Suppressor macrophage treated with lipopolysaccharide for 1 hour (primary cell): ENCODE measurements at places on chromosomes 4 and X.
A peak's percentile ranks its signal among the peaks of the same experiment; 100 is the strongest.

DNA sequence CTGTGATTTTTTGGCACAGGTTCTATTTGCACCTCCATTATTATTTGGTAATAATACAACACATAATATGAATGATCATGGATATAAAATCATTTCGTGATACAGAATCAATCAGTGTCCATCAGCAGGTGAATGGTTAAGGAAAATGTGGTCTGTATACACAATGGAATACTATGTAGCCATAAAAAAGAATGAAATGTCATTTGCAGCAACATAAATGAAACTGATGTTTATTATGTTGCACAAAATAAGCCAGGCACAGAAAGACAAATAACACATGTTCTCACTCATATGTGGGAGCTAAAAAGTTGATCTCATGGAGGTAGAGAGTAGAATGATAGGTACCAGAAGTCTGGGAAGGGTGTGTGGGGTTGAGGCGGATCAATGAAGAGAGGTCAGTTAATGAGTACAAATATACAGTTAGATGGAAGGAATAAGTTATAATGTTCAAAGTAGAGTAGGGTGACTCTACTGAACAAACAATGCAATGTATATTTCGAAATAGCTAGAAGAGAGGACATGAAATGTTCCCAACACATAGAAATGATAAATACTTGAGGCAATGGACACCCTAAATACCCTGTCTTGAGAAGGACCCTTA, 1.1 kb upstream of the SMARCA1 start:
- no peak for DNase-seq

- DNase-seq, result no peak
Observed at GRCh38 chrX:1475481-1475880, 22.8 kb upstream of the ASMTL start.

DNA sequence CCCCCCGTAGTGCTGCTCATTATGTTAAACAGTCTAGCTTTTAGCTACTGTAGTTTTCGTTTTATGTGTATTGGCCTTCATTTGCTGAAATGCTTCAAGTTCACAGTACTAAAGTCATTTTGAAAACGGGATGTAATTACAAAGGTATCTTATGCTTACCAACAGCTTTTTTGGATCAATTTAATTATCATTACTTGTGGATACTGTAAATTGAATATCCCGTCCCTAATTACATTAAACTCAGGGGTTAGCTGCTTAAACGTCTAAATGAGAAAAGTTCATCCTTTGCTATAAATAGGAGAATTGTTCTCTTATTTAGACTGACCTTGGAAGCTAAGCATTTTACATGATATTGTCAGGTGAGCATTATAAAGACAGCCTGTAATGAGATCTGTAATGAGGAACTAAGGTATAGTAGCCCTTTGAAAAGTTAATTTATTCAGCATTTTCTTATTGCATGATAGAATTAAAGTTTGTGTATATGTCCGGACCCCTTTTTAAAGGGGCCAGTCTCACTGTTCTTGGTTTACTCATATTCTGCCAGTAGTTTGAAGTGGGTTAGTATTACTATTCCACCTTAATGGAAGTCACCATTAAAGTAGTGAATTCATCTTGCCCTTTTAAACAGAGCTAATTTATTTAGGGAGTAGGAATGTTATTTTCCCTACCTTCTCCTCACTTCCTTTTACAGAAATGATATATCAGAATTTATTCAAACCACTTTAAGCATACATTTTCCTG, 252.6 kb downstream of the TENM3 start:
- no peak for DNase-seq

DNA sequence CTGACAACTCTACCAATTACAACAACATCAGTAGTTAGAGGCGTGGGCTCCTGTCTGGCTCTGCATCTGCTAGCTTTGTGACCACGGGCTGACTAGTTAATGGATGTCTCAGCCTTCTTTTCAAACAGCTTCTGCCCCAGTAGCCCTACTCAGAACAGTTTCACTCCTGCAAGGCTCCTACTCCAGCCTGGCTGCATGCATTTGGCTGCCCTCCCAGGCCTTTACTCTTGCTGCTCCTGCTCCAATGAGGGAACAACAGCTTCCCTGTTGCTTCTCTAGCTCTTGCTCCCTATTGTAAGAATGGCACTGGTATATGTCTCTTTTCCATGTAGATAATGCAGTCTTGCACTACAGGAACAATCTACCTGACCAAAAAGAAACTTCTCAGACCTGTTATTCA, 93.3 kb downstream of the TTC29 start:
- no peak for DNase-seq

DNA sequence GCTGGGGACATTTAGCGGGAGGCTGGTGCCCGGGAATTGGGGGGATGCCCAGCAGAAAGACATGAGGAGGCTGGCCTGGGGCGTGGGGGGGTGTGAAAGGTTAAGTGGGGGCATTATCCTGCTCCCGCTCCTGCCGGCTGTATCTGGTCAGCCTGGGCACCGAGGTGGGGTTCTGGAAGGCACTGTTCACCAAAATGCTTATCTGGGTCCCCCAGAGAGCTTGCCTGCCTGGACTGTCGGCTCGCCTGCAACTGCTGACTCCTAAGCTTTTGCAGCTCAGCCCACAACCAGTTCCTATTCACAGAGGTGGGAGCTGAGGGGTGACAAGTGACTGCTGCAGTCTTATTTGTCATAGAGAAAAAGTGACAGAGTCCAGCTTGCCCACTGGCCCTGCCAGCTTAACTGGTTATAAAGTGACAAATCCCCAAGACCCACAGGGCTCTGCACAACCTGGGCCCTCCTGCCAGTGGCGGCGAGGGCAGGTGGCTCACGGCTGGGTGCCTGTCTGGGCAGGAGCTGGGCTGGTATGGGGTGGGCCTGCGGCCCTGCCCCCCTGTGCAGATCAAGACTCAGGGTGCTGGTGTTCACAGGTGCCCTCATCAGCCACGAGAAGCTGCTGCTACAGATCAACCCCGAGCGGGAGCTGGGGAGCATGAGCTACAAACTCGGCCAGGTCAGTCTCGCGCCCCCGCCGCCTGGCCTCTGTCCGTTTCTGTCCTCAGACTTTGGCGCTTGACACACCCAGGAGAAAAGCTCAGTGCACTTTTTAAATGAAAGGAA, 23.7 kb upstream of the MSANTD1 start:
- peak; percentile 8 for DNase-seq

DNA sequence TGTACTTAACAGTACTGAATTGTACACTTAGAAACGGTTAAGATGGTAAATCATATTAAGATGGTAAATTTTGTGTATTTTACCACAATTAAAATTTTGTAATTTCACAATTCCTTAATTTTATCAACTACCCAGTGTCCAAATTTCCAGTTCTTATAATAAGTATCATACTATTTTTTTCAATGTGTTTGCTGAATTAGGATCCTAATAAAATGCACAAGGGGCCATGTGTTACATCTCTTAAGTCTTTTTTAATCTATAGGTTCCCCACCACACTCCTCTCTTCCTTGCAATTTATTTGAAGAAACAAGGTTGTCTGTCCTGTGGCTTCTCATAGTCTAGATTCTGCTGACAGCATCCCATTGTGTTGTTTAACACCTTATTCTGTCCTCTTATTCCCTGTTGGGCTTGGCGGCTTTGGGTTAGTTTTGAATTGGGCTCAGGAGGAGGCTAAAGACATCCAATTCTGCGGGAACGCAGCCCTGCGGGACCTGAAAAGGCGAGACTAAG, 533 bp upstream of the SYAP1 start:
- no peak for DNase-seq

GRCh38 chr4:69668680-69669079, 15.6 kb upstream of the UGT2A1 start:
- DNase-seq, result no peak

GRCh38 chr4:94798808-94799207, 41.1 kb downstream of the BMPR1B start:
- DNase-seq, result no peak
